ENCODE measurements at places on chromosomes 12 and 14.

- DNase-seq, result no peak
These were observed 868 bp downstream of the SPATA7 start for GRCh38 chr14:88386256-88386794.

GRCh38 chr12:76176940-76177339 is 92.5 kb upstream of the NAP1L1 start:
- DNase-seq, result no peak

GRCh38 chr14:89382901-89383845 is 33.9 kb downstream of the FOXN3 start:
- no peak for DNase-seq

- DNase-seq, result no peak
These were observed 161.3 kb downstream of the ZFP36L1 start for GRCh38 chr14:68631394-68632053.

DNA sequence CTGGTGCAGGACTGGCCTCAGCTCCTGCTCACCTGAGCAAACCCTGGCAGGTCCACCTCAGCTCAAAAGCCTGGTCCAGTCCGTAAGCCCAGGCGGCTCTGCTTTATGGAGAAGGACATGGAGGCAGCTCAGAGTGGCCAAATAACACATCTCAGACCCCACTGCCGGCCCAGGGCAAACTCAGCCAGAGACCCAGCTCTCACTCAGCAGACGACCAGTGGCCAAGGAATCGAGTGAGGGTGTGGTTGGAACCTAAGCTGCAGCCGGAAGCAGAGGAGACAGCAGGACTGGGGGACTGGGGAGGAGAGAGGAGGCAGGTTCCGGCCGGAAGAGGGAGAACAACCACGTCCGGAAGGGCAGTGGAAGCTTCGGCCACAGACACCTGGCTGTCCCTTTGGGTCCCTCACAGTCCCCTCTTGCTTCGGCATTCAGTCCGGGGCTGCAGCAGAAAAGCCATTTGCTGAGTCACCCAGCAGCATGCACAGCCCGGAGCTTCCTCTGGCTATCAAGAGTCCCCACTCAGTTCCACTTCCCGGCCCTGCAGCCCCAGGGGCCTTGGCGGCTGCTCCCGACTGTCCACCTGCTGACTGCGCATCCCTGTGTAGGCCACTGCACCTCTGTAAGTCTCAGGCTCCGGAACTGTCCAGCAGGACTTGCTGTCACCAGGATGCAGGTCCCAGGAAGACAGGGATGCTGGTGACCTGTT is 104.0 kb downstream of the CALM1 start:
- no peak for DNase-seq

GRCh38 chr14:80809663-80810062 is 131.9 kb downstream of the CEP128 start:
- DNase-seq, result no peak

GRCh38 chr12:121762269-121762668 is 31.2 kb downstream of the RHOF start:
- DNase-seq, result no peak

Measured in GM12864 (cell line).